Left renal cortex interstitium (tissue), 4 donors: ENCODE measurements at places on chromosomes 1 and 21. TPM values are rescaled to one million over a fixed set of nuclear protein-coding genes. Genes with fewer than 3 reads are reported as not detected.

GRCh38 chr1:201080135-201080534 is 32.1 kb downstream of the CACNA1S start:
- DNase-seq, result no peak

GRCh38 chr21:43921979-43922945 is 57.2 kb downstream of the AGPAT3 start:
- no peak for DNase-seq

- DNase-seq, result no peak
Measured at GRCh38 chr21:42435401-42435800, 31.7 kb downstream of the UBASH3A start.

GRCh38 chr1:21689661-21690372 is 20.7 kb upstream of the RAP1GAP start:
- DNase-seq, result no peak

GRCh38 chr21:38349111-38349746 is 92.4 kb downstream of the KCNJ15 start:
- DNase-seq, result peak; percentile 52

- no peak for DNase-seq
Measured at GRCh38 chr1:118300808-118301207, 115.8 kb upstream of the SPAG17 start.

DNA sequence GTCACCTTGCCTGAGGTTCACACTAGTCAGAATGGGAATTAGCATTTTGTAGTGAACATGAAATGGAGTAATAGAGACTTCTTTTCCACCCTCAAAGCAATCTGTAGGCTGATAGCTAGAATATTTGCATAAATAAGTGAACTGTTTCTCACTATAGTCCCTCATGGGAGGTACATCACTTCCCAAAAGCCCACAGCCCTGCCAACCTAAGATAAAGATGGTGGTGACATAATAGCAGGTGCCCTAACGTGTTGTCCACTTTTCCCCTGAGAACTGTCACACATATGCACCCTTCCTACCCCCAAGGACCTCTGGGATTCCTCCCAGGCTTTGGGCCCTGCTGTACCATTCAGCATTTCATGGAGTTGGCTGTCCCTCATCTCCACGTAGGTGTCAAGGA is 4.4 kb downstream of the TMEM35B start:
- DNase-seq, result no peak

ALX3 gene
- not detected for polyA plus RNA-seq

TBX19 gene
- 2.2 TPM for polyA plus RNA-seq

FCRL6 gene
- 0.40 TPM for polyA plus RNA-seq
